Mesenteric fat pad (tissue), 1 donor: ENCODE measurements at places on chromosomes 1 and 21. TPM values are rescaled to one million over a fixed set of nuclear protein-coding genes. Genes with fewer than 3 reads are reported as not detected.

The PRAMEF11 gene
- total RNA-seq: not detected

The PDE4B gene
- 18.6 TPM for total RNA-seq

DNA sequence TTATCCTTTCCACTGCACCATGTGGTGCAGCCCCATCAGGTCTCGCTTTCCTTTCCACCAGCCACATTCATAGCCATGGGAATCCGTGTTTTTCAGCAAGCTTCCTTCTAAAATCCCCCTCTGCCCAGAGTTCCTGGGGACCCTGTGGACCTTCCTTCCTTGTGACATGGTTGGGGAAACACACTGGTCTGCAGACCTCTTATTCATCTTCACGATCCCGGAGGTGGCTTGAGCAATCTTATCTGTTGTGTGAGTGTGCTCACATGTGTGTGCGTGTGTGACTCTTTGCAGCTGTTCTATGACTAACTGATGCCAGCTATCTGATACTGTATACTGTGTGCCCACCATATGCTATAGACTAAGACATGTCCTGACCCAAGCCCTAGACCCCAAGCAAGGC, 15.6 kb upstream of the IL10 start:
- DNase-seq: no peak

DNA sequence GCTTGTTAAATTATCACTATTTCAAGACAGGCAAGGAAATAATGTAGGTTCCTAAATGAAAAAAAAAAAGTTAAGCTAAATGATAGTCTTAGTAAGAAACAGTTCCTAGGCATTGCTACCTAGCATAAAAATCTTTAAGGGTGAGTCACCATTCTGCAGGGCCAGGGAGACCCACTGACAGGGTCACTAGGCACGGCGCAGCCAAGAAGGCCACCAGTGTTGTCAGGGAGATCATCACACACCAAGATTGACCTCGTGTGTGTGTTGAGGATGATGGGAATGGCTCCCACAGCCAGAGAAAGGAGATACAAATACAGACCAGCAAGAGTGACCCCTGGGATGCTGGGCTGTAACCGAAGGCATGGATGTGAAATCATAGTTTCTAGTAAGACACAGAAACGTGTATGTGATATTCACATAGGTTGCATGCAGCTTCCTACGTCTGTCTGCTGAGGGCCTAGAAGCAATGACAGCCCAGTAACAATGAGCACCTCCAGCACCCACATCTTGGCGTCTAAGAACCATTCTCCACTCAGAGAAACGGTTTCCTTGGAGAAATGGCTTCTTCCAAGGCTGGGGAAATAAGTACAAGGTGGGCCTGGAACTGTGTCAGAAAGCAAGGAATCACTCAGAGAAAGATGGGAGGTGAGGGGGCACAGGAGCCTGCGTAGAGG, 29.1 kb downstream of the RIPK4 start:
- no peak for DNase-seq

DNA sequence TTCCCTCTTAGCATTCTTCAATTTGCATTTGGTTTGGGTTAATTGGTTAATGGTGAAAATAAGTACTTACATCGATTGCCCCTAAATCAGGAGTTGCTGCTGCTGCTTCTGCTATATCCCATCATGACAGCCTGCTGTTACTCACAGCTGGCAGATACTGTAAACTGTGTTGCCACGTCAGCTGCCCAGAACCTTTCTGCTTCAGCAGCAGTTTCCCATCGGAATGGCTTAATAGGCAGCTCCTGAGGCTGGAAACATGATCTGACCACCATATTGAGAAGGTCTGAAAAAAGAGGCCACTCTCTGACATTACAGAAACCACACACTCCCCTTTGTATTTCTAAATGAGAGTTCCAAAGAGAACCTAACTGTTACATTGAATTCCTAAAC, 14.3 kb upstream of the SEC16B start:
- DNase-seq: no peak
